ENCODE measurements at places on chromosomes 5 and 9. TPM values are rescaled to one million over a fixed set of nuclear protein-coding genes. Genes with fewer than 3 reads are reported as not detected.

KLF4 gene
- 3.1 TPM for total RNA-seq

ASPN gene
- not detected for total RNA-seq

AGXT2 gene
- not detected for total RNA-seq

GIN1 gene
- total RNA-seq: 7.0 TPM

LEAP2 gene
- total RNA-seq: 2.9 TPM

PSAT1 gene
- 317 TPM for total RNA-seq

GPR107 gene
- total RNA-seq: 30.7 TPM

EQTN gene
- not detected for total RNA-seq

PLK2 gene
- total RNA-seq: 19.8 TPM

GRCh38 chr9:98134702-98135557, 15.9 kb upstream of the TRIM14 start:
- H3K4me3 ChIP-seq: no peak overlapping the region
- H3K36me3 ChIP-seq: peaks cover 4% of the 10 kb centered on the region
- H3K27ac ChIP-seq: no peak overlapping the region
- no peaks in the 10 kb centered on the region for H3K27me3 ChIP-seq
- H3K4me1 ChIP-seq: no peaks in the 10 kb centered on the region

GRCh38 chr5:167478188-167478587, 813.3 kb upstream of the WWC1 start:
- H3K27me3 ChIP-seq: no peaks in the 10 kb centered on the region
- no peaks in the 10 kb centered on the region for H3K4me1 ChIP-seq
- H3K36me3 ChIP-seq: no peaks in the 10 kb centered on the region
- no peak overlapping the region for H3K27ac ChIP-seq

GRCh38 chr9:127567035-127567729, 44.9 kb upstream of the STXBP1 start:
- DNase-seq: no peak
- peak overlapping the region; percentile 93 for H3K4me3 ChIP-seq
- peaks cover 15% of the 10 kb centered on the region for H3K4me1 ChIP-seq
- no peak overlapping the region for H3K27ac ChIP-seq

DNA sequence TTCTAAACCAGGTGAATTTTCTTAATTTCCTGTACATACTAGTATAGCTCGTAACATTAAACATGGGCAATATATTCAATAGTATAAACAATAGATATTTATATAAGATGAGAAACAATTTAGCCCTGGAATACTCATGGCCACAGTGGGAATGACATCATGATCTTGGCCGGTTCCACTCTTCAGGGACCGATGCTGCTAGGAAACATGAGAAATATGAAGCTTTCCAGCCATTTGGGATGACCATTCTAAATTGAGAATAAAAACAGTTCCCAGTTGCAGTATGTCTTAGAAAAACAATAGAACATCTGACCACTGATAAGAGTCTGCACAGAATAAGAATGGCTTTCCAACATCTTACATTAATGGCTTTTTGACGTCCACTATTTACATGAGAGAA, 33.3 kb upstream of the SLCO6A1 start:
- no peaks in the 10 kb centered on the region for H3K36me3 ChIP-seq
- H3K4me1 ChIP-seq: no peaks in the 10 kb centered on the region
- H3K4me3 ChIP-seq: no peak overlapping the region
- H3K27me3 ChIP-seq: no peaks in the 10 kb centered on the region
- DNase-seq: no peak
- H3K27ac ChIP-seq: no peak overlapping the region

DNA sequence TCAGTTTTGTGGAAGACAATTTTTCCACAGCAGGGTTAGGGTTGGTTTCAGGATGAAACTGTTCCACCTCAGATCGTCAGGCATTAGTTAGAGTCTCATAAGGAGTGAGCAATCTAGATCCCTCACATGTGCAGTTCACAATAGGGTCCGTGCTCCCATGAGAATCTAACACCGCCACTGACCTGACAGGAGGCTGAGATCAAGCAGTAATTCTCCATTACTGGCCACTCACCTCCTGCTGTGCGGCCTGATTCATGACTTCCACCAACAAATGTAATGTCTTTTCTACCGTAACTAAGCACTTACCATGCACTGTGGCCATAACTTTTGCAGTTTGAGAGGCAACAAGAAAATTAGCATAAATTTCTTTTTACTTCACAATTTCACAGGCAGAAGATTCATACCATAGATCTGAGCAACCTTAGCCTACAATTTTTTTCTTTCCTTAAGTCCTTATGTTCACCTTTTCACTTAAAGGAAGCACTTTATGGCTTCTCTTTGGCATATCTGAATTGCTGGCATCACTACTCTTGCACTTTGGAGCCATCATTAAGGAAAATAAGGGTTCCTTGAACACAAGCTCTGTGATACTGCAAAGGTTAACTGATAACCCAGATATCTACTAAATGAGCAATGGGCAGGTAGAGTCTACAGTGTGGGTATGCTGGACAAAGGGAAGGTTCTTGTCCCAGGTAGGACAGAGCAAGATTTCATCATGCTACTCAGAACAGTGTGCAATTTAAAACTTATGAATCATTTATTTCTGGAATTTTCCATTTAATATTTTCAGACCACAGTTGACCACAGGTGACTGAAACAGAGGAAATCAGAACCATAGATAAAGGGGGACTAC, 83.0 kb upstream of the IFNK start:
- no peak for DNase-seq
- H3K36me3 ChIP-seq: no peaks in the 10 kb centered on the region
- H3K27ac ChIP-seq: no peak overlapping the region

GRCh38 chr5:65290677-65291076, 191.0 kb downstream of the ADAMTS6 start:
- DNase-seq: no peak
- H3K4me3 ChIP-seq: no peak overlapping the region
- no peaks in the 10 kb centered on the region for H3K4me1 ChIP-seq
- H3K36me3 ChIP-seq: no peaks in the 10 kb centered on the region
- no peaks in the 10 kb centered on the region for H3K27me3 ChIP-seq
- H3K27ac ChIP-seq: no peak overlapping the region

DNA sequence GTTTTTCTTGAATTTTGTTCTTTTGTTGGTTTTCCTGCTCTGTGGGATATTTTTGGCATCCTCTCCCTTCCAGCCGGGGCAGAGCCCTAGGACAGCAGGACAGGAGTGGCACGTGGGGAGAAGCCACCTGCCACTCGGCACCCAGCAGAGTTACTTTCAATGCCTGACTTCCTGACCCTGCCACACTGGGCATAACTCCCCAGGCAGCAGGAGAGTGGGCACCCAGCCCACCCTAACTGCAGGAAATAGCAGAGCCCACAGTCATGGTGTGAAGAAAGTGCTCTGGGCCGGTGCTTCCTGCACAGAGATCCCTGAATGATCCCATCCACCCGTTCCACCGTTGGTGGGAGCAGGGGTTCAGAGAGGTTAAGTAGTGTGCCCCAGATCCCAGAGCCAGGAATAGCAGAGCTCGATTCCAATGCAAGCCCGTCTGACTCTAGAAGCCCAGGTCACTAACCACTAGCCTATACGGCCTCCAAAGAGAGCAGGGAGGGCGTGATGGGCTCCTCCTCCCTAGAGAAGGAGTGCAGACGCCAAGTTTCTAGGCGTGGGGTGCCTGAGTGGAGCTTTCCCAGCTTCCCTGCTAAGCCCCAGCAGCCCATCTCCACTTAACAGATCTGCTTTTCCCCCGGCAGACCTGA, 8.1 kb upstream of the NUP214 start:
- no peaks in the 10 kb centered on the region for H3K4me1 ChIP-seq
- no peak for DNase-seq
- no peak overlapping the region for H3K27ac ChIP-seq

GRCh38 chr5:62275581-62275980, 30.4 kb upstream of the KIF2A start:
- no peak overlapping the region for H3K4me3 ChIP-seq
- H3K4me1 ChIP-seq: no peaks in the 10 kb centered on the region
- H3K36me3 ChIP-seq: no peaks in the 10 kb centered on the region
- no peaks in the 10 kb centered on the region for H3K27me3 ChIP-seq
- no peak for DNase-seq

DNA sequence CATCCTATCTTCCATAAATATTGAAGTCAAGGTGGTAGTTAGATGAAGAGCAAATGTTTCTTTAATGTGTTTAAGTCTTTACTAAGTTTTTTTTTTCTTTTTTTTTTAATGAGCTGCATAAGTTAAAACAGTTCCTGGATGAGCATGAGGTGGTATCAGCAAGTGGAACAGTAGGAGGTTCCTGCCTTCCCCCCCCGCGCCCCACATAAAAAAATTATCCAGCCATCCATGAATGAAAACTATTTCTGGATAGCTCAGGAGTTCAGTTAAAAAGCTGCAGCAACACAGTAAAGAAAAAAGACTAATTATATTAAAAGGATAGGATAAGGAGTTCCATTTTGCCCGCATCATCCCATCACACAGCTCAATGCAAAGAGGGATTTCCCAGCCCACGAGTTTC, 349.5 kb downstream of the CDH18 start:
- H3K27me3 ChIP-seq: no peaks in the 10 kb centered on the region
- no peaks in the 10 kb centered on the region for H3K4me1 ChIP-seq
- H3K36me3 ChIP-seq: no peaks in the 10 kb centered on the region

DNA sequence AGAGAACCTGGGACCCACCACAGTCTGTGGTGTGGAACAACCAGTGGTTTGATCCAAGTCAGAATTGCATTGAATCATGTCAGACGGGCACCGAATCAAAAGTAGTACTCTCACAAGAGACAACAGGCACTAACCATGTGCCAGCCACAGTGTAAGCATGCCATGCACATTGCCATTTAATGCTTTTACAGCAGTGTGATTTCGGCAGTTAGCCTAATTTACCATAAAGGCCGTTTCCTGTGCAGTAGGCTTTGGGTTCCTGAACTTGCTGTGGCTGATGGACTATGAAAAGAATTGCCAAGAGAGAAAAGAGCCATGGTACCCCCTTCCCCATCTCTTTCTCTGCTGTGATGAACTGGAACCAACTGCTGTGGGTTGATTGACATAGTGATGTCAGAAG, 540.6 kb downstream of the EBF1 start:
- no peak overlapping the region for H3K4me3 ChIP-seq
- H3K36me3 ChIP-seq: no peaks in the 10 kb centered on the region
- H3K4me1 ChIP-seq: no peaks in the 10 kb centered on the region
- DNase-seq: no peak
- H3K27me3 ChIP-seq: no peaks in the 10 kb centered on the region
- no peak overlapping the region for H3K27ac ChIP-seq

GRCh38 chr9:78026416-78026815, 5.2 kb downstream of the GNAQ start:
- H3K27me3 ChIP-seq: no peaks in the 10 kb centered on the region
- H3K4me3 ChIP-seq: no peak overlapping the region
- H3K27ac ChIP-seq: no peak overlapping the region
- H3K4me1 ChIP-seq: peaks cover 8% of the 10 kb centered on the region
- no peak for DNase-seq
- H3K36me3 ChIP-seq: no peaks in the 10 kb centered on the region

- DNase-seq: no peak
- no peak overlapping the region for H3K4me3 ChIP-seq
- H3K27ac ChIP-seq: no peak overlapping the region
- no peaks in the 10 kb centered on the region for H3K36me3 ChIP-seq
These were observed 29.6 kb upstream of the SLC9A3 start for GRCh38 chr5:553874-554273.

DNA sequence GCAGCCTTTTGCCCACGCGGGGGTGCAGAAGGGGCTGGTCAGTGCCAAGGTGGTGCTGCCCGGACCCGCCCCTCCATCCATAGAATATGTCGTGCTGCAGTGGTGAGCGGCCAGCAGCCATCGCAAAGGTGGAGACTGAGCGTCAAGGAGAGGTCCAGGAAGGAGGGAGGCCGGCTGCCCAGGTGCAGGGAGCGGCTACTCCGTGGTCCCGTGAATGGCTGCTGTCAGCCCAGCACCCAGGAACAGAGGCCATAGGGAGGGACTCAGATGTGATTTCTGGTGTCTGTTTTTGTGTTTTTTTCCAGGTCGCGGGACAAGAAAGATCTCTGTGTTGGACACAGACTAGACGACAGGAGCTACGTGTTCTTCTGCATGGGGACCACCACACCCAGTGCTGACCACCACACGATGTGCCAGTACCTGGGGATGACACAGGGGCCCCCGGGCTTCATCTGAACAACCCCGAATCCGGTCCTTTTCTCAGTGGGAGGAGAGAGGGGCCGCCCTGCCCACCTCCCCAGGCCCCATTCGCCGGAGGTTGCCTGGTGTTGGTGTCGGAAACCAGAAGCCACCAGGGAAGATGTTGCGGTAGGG, 29.0 kb downstream of the PAEP start:
- H3K27ac ChIP-seq: no peak overlapping the region
- H3K36me3 ChIP-seq: no peaks in the 10 kb centered on the region
- H3K4me1 ChIP-seq: no peaks in the 10 kb centered on the region
- no peaks in the 10 kb centered on the region for H3K27me3 ChIP-seq
- no peak for DNase-seq
- H3K4me3 ChIP-seq: no peak overlapping the region

Measured in H1 (cell line).